Fibroblast of skin of scalp (primary cell): ENCODE measurements at places on chromosomes 7 and 10.

- peak; percentile 68 for DNase-seq
Observed at GRCh38 chr7:144830024-144830785, 5.6 kb downstream of the TPK1 start.

DNA sequence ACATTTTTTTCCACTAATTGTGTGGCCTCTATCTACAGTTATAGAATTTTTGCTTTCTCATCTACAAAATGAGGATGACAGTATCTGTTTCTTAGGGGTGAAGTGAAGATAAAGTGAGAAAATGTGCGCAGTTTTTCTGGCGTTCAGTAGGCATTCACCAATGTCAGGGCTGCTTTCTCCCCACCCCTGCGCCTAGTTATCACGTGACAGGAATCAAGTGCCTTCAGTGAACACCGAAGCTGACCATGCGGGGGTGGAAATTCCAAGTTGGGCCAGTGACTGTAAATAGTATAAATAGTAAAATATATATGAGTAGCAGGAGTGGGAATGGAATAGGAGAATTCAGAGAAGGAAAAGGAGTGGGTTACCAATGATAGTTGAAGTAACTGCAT lies 77.4 kb downstream of the TAF3 start:
- no peak for DNase-seq

DNA sequence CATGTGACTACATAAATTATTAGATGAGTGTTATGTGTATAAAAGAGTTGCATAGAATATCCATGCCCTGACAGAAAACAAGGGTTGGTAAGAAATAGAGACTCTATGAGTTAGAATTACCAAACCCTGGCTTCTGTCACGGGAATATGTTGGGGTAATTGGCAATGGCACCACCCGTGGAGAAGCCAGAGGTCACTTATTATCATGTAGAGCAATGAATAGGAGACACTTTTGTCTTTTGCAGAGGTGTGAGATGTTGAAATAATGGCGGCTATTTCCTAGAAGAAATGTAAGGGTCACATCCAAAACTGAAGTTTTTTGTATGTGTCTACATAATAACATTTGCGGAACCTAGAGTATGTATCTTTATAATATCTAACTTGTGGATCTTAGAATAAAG lies 35.3 kb downstream of the ABCB5 start:
- DNase-seq = no peak

- DNase-seq = peak; percentile 99
Observed at GRCh38 chr7:140625908-140626868, 14.4 kb downstream of the DENND2A start.

DNA sequence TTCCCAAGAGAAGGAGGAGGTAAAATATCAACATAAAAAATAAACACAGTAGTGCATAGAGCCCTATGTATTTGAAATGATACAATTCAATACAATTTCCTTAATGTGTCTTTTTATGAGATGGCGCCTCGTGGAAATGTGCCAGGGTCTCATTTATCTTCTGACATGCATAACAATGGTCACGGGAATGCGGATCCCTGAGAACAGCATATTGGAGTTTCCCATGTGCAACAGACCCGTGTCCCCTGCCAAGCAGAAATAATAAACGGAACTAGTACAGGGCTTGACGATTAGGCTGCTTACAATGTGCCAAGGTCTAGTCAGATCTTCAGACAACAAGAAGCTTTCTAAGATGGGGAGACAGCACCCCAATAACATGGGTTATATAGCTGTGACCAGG lies 217.9 kb downstream of the ARHGAP21 start:
- no peak for DNase-seq

DNA sequence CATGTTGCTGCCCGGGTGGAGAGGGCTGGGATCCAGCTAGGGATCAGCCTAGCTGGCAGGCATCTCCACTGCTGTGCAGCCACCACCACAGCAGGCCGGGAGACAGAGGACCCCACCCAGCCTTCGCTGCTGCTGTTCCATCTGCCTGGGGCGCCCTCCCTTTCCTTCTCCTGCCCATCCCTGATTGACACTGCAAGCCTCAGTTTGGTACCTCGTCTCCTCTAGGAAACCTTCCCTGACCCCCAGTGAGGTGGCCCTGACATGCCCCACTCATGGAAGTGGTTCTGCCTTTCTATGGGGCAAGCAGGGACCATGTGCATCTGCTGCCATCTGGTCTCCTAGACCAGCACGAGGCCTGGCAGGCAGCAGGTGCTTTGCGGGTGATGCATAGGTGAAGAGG lies 30.4 kb upstream of the DPYSL4 start:
- DNase-seq = no peak

DNA sequence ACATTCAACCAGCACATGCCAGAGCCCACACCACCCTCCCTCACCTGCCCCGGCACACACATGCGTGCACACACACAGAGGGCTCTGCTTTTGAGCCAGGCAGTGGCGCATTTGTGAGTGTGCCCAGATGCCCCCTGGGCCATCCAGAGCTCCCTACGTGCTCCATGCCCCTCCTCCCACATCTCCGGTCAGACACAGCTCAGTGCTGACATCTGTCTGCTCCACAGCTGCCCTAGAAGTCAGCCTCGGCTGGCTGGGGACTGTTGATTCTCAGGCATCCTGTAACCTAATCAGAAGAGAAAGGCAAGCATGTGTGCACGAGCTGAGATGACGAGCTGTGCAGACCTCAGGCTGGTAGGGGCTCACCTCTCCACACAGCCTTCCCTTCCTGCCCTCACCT lies 135.1 kb downstream of the ZMIZ1 start:
- no peak for DNase-seq

DNA sequence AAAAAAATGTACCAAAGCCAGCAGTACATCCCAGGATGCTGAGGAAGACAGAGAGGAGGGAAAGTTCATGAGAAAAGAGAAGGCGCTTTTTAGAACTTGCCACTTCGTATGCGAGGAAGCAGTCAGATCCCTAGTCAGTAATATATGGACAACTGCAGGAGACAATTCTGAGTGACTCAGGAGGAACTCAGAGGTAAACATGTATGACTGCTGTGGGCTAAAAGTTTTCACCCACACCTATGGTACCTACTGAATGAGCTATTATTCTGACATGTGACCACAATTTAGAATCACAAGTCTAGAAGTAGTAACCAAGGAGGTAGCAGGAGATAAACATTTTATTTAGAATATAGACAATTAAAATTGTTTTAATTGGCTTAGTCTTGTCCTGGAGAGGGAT lies 126.5 kb downstream of the ICA1 start:
- no peak for DNase-seq

GRCh38 chr7:139875821-139876241 lies 46.8 kb downstream of the TBXAS1 start:
- DNase-seq = no peak

- no peak for DNase-seq
Observed at GRCh38 chr7:138853448-138853847, 55.5 kb upstream of the ATP6V0A4 start.

- no peak for DNase-seq
Observed at GRCh38 chr7:99092064-99092720, 51.7 kb downstream of the SMURF1 start.

- no peak for DNase-seq
Observed at GRCh38 chr10:75189266-75190096, 21.1 kb upstream of the VDAC2 start.

DNA sequence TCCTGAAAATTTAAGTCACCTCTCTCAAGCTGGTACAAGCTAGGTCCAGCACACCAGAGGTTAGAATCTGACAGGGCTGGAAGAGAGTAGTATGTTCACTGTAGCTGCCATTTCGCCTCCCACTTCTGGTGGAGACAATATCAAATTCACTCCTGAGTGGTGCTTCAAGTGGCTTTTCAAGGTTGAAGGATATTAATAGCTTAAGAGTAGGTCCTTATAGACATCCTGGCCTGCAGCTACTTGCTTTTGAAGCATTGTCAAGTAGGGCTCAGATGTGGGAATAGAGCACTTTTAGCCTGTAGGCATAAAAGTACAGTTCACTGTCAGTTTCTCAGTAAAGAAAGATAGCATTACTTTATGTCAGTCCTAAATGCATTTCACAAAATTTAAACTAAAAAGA lies 270.5 kb upstream of the PLPP4 start:
- no peak for DNase-seq

GRCh38 chr10:125344573-125345171 lies 184.3 kb upstream of the CTBP2 start:
- no peak for DNase-seq

DNA sequence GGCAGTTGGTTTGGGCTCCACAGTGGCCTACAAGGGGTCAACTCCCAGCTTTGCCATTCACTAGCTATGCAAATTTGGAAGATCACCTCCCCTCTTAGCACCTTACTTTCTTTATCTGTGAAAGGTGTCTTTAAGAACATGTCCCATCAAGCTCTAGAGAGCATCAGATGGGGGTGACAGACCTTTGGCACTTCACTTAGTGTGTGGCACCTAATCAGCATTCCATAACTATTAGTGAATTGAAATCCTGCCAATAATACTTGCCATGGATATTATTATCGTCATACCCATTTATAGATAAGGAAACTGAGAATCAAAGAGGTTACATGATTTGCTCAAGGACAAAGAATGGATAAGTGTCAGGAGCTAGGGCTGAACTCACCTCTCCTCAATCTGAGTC lies 51.9 kb downstream of the PLPP4 start:
- DNase-seq = no peak

GRCh38 chr10:12320892-12321291 lies 28.5 kb upstream of the CAMK1D start:
- no peak for DNase-seq

DNA sequence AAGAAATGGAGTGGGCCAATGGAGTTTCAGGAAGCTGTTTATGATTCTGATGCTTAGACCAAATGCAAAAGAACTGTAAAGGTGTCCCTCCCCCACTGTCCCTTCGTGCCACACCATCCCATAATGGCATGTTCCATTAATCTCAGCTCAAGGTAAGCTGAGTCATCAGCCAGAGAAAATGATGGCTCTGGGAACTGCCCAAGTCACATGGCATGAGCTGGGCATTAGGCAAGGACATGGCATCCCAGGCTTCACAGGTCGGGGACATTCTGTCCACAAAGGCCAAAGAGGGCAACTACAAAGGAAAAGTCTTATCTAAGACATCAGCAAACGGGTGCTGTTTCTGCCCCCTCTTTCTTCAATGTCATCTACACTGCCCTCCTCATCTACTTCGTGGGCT lies 44.9 kb downstream of the DLG5 start:
- DNase-seq = no peak

DNA sequence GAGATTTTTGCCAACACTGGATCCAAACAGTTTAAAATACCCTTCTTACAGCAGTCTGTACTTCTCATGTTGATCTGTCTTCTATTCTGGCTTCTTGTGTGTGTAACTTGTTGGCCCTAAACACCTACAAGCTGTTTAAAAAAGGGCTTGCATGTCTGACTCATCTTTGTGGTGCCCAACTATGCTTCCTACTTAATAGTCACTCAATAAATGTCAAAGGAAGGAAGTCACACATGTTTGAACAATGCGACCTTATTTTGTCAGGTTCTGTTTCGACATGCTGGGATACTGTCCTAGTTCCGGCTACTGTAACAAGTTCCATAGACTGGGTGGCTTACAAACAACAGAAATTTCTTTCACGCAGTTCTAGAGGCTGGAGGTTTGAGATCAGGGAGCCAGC lies 9.4 kb upstream of the GRK5 start:
- peak; percentile 27 for DNase-seq

- no peak for DNase-seq
Observed at GRCh38 chr10:35042783-35043182, 47.4 kb downstream of the CUL2 start.
